ENCODE measurements at places on chromosomes 5 and 9.

DNA sequence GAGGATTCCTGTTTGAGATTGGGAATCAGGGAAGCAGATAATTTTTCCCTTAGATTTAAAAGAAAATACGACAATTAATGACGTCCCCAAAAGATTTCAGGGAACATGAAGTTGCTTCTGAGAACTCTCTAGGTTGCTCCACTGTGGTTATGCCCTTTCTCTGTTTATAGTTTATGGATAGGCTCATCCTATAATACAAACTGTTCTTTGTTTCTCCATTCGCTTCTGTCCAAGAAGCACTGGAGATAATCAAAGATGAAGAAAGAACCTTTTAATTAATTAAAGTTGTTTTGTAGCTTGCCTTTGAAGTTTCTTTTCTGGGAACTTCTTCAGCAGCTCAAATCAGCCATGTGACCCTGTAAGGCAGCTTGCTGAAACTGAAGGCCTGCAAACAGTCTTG, 87.5 kb downstream of the CHSY3 start:
- DNase-seq, result no peak

DNA sequence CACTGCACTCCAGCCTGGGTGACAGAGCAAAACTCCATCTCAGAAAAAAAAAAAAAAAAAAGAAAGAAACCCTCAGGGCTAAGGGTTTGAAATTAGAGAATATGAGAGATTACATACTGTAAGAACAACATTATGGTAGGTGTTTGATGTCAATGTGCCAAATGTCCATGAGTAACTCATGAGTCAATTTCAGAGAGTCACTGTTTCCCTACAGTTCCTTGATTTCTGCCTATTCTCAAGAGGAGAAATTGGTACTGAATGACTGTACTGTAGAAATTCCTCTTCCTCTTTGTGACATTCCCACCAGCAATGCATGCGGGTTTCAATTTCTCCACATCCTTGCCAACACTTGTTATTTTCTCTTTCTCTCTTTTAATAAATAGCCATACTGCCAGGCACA, 35.2 kb downstream of the MARVELD2 start:
- no peak for DNase-seq

DNA sequence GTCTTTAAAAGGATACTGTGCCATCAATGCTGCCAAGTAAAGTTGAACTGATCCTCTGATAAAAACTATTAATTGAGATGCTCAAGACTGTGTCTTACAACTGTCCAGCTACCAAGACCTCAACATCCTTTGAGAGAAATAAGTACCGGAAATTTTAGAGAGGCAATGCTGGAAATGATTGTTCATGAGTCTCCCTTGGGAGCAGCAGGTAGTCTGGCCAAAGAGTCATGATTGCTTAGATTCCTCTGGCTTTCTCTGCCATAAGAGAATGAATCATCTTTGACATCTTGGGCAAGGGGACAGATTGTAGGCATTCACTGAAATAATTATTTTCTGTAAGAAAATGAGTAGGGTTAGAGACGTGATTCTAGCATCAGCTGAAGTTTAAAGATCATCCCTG, 466.6 kb upstream of the DAB2 start:
- DNase-seq, result no peak

DNA sequence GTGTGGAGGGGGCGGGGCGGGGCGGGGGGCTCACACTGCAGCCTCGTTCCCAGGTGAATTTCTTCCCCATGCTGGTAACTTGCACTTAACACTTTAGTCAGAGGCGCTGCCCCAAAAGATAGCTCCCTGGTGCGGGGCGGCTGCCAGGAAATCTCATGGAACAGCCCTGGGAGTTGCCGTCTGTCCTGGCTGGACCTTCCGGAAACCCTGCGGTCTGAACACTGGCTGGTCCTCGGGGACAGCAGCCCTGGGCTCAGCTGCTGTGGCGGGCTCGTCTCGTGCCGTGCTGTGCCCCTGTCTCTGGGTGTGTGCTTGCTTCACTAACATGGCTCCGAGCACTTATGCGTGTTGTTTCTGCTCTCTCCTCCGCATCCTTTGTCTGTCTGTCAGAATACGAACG, 25.8 kb downstream of the PTGES2 start:
- DNase-seq, result no peak

- peak; percentile 80 for DNase-seq
Measured at GRCh38 chr9:70411930-70412831, 2.3 kb downstream of the KLF9 start.

- no peak for DNase-seq
Measured at GRCh38 chr5:116577064-116577788, 2.6 kb upstream of the SEMA6A start.
